ENCODE measurements at places on chromosomes 13 and 19.

- DNase-seq, result no peak
Observed at GRCh38 chr13:41312176-41312500, 1.1 kb downstream of the NAA16 start.

GRCh38 chr13:110698689-110699088, 7.2 kb downstream of the CARS2 start:
- no peak for DNase-seq

DNA sequence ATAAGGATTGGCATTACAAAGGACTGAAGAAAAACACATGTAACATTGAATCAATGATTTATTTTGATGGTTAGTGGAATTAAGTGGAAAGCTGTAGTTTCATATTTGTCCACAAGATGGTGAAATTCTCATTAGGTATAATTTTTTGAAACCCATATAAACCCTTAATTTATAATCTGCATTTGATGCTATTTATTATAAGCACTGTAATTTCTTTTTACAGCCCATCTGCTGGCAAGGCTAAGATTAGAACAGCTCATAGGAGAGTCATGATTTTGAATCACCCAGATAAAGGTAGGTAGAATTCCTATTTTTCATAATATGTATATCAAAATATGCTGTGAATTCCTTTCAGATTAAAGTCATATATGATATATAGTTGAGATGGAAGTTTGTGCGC, 62.2 kb downstream of the DNAJC15 start:
- no peak for DNase-seq

- DNase-seq, result no peak
Observed at GRCh38 chr13:75480671-75481175, 1.2 kb downstream of the TBC1D4 start.

DNA sequence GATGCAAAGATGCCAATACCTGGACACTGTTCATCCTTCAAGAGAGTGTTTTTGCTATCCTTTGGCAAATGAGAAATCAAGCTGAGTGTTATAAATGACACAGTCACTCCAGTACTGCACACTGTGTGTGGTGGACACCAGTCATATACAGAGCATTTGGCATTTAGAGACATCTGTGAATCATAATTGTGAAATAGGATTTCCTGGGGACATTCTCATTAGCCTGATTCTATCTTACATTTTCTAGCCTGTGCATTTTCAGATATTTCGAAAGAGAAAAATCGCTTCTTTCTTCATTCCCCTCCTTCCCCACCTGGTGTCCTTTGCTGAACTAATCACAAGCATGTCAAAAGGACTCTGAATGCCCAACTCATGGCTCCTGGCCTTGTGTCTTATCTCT, 781.0 kb upstream of the ARGLU1 start:
- no peak for DNase-seq

DNA sequence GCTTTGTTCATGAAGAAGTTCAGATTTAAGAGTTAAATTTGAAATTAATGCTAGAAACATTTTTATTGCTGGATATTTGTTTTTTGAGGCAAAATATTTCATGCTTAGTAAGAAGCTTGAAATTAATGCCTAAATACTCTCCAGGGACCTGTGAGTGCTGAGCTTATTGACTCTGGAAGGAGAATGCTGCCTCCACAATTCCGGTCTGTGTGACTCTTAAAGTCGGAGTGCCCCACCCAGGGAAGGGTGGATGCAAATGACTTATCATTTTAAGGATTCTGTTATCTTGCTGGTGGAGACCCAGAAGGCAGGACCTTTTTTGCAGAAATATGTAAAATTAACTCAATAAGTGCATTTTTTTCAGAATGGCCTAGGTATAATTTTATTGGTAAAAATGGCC, 143.8 kb upstream of the RXFP2 start:
- no peak for DNase-seq

DNA sequence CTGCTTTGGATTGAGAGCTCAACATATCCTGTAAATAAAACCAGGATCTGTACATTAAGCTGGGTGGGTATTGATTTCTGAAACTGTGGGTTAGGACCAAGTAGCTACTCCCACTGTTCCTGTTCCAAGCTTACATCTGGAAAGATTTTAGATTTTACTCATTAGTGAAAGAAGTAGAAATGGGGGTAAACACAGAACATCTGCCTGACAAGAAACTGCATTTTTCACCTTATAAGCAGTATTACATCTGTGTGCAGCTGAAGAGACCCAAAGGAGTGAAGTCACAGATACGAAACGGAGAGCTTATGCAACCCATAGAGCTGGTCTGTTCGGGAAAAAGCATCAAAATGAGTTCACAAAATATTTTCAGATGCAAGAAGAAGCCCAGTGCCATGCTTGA, 235.2 kb downstream of the SLITRK5 start:
- DNase-seq, result no peak

- no peak for DNase-seq
Observed at GRCh38 chr13:50055454-50055853, 40.2 kb downstream of the KCNRG start.
